COLO829 (cell line): ENCODE measurements at places on chromosomes 3 and 15.

GRCh38 chr3:123941121-123941520, 19.9 kb downstream of the CCDC14 start:
- DNase-seq: peak; percentile 16

DNA sequence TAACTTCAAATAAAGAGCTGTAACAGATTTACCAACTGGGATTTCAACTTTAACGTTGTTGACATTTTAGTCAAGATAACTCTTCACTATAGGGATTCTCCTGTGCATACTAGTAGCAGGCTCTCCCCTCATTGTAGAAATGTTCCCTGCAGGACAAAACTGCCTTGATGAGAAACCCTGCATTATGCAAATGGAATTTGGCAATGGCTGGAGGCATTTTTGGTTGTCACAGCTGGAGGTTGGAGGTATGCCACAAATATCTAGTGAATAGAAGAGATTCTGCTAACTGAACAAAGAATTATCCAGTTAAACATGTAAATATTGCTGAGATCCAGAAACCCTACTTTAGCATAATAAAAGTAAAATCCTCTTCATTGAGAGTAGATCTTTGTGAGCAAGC, 928.8 kb upstream of the ALCAM start:
- no peak for DNase-seq

GRCh38 chr15:60682615-60683014, 203.7 kb upstream of the ICE2 start:
- DNase-seq: no peak

DNA sequence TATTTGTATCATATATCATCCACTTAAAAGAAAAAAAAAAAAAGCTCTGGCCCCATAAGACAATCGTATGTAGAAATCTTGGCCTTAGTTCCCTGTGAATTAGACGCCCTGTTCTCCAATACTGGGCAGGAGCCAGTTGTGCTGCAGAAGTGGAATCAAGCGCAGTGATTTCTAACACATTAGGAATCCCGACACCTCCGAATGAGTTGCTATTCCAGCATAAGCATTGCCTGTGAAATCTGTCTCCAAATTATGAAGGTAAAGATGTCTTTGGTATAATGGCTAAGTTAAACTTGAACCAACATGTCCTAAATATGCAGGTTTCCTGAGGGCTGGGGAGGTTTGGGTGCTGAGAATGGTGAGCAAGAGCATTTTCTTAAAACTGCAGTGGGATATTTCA, 199.4 kb upstream of the ARRDC4 start:
- DNase-seq: no peak

GRCh38 chr3:172601066-172601832, 78.0 kb upstream of the TNFSF10 start:
- DNase-seq: no peak

DNA sequence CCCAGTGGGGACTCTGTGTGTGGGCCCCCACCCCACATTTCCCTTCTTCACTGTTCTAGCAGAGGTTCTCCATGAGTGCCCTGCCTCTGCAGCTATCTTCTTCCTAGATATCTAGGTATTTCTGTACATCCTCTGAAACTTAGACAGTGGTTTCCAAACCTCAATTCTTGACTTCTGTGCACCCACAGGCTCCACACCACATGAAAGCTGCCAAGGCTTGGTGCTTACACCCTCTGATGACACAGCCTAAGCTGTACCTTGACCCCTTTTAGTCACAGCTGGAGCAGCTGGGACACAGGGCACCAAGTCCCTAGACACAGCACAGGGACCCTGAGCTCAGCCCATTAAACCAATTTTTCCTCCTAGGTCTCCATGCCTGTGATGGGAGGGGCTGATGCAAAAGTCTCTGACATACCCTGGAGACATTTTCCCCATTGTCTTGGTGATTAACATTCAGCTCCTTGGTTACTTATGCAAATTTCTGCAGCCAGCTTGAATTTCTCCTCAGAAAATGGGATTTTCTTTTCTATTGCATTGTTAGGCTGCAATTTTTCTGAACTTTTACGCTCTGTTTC, 304.5 kb downstream of the OTOL1 start:
- no peak for DNase-seq

GRCh38 chr3:122602011-122602710, 24.7 kb downstream of the PARP15 start:
- DNase-seq: no peak

DNA sequence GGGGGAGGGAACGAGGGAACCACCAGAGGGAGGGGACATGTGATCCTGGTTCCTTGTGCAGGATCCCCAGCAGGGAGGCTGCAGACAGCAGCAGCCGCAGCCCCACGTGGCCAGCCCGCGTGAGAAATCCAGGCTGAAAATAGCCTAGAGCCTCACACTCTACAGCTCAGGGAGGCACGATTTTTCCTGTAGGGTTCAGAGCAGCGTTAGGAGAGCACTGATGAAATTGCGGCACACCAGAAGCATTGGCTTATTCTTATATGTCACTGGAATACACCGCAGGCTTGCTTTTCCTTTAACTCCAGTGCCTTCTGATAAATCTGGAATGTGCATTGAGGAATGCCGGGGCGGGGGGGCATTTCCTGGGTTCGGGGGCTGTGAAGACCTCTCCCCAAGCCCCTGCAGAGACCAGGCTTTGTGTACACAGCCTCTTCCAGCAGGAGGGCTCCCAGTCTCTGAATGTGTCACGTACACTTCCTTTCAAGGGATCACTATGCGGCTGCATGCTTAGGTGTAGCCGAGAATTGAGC, 193.0 kb downstream of the ATP10A start:
- DNase-seq: peak; percentile 33

- DNase-seq: no peak
Measured at GRCh38 chr3:168585544-168585943, 489.8 kb upstream of the GOLIM4 start.

DNA sequence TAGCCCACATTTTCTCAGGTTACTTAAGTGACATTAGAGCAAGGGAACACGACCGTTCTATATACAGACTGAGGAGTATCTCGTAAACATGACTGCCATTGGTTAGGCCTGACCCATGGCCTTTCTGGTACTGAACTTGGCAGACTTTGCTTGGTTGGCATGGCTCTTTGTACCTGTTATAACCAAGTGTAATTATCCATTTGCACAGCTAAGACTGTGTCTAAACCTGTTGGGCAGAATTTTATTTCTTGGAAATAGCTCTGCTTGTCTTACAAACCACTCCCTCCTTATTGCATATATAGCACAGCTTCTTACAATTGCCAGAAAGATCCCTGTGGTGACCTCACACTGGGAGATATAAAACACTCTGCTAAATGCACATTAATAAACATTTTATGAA, 106.9 kb downstream of the P2RY1 start:
- DNase-seq: no peak

GRCh38 chr3:8854656-8855055, 85.2 kb upstream of the OXTR start:
- DNase-seq: no peak

DNA sequence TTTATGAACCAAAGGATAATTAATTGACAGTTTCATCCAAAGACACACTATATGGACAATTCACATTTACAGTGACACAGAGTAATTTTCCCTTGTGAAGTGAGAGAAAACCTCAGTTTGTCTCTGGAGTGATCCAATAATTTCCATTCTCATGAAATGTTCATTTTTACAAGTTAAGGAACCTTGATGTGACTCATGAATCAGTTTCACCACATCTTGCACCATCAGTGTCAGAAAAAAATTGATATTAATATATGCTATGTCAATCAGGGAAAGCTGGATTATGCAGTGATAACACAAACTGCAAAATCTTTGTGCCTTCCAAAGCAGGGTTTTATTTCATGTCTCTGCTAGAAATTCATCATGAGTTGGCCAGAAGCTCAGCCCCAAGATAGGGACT, 348.1 kb downstream of the ARPP21 start:
- no peak for DNase-seq

- peak; percentile 81 for DNase-seq
Measured at GRCh38 chr15:80317389-80318182, 65.6 kb upstream of the CTXND1 start.

DNA sequence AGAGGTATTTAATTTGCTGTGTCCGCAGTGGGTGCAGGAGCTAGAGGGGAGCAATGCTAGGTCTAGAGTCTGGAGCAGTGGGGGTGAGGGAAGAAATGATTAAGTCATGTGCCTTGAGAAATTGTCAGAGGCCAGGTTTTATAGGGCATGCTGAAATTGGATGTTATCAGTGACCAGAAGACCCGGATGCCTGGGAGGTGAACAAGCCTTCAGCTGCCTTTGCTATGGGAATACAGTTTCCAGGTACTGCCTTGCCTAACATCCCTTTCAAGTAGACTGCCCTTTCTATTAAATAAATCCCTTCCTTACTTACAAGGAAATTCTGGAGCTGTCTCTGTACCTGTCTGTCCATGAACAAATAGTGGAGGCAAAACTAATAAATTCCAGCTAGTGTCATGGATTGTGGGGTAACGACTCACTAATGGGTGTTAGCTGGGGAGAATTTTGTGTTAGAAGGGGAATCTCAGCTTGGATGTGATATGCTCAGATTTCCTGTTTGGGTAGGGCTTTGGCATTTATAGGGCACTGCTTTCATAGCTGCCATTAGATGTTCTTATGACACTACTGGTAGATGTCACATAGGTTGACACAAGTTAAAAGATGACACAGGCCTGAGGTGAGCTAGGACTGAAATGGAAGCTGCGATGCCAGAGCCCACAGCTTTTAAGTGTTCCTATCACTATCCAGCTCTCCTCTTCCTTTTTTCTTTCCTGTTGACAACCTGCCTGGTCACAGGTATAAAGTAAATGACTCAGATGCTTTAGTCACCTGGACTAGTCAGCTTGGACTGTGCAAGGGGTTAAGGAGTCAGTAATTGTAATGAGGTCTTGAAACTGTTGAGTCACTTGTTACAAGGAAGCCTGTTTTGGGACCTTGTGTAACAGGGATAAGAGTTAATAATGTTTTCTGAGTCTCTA, 21.3 kb downstream of the CHD2 start:
- no peak for DNase-seq

GRCh38 chr3:111923095-111923771, 55.6 kb upstream of the ABHD10 start:
- DNase-seq: no peak

DNA sequence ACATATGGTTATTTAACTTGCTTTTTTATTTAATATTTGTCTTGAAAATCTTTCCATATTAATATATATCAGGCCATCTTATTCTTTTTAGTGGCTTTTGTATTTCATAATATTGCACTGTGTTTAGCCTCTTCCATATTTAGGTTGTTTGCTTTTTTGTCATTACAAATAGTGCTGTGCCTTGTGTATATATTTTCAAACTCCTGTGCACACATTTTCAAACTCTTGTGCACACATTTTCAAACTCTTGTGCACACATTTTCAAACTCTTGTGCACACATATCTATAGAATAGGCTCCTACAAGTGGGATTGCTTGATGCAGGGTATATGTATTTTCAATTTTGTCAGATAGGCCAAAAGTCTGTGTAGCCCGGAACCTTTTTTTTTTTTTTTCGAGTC, 118.0 kb upstream of the MLF1 start:
- DNase-seq: no peak

GRCh38 chr15:31266712-31267111, 59.9 kb upstream of the KLF13 start:
- DNase-seq: no peak

GRCh38 chr15:89472785-89473256, 23.6 kb downstream of the RHCG start:
- DNase-seq: peak; percentile 72

- no peak for DNase-seq
Measured at GRCh38 chr15:92817339-92817886, 82.7 kb upstream of the CHD2 start.

DNA sequence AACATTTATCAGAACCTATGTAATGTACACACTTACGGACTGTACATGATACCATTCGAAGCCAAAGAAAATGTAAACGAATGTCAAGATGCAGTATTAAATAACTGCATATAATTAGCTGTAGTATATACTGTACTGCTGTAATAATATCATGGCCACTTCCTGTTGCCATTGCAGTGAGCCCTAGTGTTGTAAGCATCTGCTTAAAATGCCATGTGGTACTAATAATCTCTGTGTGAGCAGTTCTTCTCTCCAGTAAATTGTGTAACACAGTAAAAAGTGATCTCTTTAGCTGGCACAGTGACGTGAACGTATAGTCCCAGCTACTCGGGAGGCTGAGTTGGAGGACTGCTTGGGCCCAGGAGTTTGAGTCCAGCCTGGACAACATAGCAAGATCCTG, 8.6 kb downstream of the SPG11 start:
- DNase-seq: no peak

- DNase-seq: peak; percentile 13
Measured at GRCh38 chr15:31352911-31353811, 26.5 kb downstream of the KLF13 start.

- no peak for DNase-seq
Measured at GRCh38 chr15:91889111-91889815, 35.8 kb downstream of the SLCO3A1 start.

- DNase-seq: peak; percentile 38
Measured at GRCh38 chr3:63877737-63878393, 14.2 kb downstream of the ATXN7 start.

GRCh38 chr3:67704322-67704721, 49.9 kb upstream of the SUCLG2 start:
- DNase-seq: no peak

DNA sequence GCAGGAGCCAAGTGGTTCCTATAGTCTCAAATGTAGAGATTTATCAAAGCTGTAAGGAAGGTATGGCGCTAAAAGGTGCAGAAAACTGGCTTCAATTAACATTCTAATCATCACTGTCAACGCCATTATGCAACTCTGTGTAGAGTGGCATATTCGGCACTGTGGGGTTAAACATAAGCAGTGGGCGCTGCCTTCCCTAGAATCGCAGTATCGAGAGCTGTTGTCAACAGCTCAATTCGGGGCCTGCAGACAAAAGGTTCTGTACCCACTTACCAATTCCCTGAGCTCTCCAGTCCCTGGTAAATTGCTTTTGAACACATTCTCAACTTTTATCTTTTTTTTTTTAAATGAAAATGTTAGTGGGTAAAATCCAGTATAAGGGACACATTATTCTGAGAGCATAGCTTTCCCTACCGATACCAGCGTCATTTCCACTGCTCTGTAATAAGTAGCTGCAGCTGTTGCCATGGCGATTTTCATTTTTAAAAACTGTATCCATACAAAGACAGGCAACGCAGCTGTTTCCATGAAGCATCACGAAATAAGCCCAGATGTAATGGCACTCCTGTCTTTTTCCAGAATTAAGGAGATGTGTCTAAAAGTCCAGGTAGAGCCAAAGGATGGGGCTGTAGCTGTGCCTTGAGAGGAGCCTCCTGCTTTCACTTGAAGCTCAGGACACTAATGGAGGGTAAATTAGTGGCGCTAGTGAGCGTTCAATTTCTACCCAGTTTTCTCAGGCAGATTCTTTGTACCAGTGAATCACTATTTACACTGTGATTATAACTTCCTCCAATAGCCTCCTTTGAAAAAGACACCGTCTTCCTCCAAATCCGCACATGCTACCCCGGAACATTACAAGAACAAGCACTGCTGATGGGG, 250.3 kb downstream of the SLC9A9 start:
- no peak for DNase-seq

- peak; percentile 71 for DNase-seq
Measured at GRCh38 chr15:78872972-78873792, 492 bp downstream of the MORF4L1 start.

GRCh38 chr15:41950489-41950888, 21.9 kb downstream of the EHD4 start:
- DNase-seq: no peak
